ENCODE measurements at places on chromosomes 7 and 10.

DNA sequence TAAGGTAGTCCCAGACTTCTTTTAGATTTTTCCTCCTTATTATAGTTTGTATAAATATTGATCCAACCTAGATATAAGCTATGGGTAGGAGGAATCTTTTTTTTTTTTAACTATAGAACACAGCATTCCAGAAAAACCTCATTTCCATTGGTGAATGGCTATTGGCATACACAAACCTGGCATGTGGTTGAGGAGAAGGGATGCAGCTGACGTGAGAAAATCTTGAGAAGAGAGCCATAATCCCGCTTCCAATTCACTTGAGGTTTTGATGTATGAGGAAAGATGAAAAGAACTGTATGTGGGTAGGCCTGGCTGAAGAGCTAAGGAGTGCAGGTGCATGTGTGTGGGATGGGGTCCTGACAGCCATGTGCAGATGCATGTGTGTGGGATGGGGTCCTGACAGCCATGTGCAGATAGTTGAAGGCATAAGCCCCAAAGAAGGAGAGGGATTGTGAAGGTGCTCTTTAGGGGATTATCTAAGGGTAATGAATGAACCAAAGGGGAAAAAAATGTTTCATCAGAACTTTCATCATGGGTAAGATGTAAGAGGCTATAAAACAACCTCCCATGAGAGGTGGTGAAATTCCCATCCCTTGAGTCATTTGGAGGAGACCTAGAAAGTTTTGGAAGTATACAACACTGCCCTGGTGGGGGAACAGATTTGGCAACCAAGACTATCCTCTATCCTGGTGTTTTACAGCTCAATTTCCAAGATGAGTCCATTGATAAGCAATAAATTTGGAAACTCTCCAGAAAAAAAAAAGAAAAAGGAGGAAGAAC, 3.8 kb upstream of the PKD2L1 start:
- DNase-seq: no peak

- no peak for DNase-seq
These were observed 2.0 kb downstream of the SAMD9 start for GRCh38 chr7:93115796-93116195.

GRCh38 chr7:112206991-112207592, 597 bp downstream of the ZNF277 start:
- DNase-seq: no peak

DNA sequence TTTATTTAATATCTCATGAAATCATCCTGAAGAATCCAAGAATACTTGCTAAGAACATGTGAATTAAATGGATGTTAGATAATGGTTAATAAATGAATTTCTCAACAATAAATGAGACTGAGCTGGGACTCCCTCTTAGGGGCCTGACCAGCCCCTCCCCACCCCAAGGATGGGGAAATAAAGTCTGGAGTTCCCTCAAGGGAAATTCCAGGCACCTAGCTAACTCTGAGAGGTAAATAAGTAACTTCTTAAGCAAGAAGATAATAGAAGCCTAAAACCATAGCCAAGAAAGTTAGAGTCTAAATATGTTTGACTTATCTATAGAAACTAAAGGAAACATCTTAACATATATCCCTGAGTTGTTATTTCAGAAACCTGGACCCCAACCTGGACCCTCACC, 32.2 kb upstream of the PPP1R9A start:
- DNase-seq: no peak

DNA sequence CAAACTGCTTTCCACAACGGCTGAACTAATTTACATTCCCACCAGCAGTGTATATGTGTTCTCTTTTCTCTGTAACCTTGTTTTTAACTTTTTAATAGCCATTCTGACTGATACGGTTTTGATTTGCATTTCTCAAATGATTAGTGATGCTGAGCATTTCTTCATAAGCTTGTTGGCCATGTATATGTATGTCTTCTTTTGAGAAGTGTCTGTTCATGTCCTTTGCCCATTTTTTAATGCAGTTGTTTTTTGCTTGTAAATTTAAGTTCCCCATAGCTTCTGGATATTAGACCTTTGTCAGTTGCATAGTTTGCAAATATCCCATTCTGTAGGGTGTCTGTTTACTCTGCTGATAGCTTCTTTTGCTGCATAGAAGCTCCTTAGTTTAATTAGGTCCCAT, 6.1 kb downstream of the ZNF786 start:
- no peak for DNase-seq

DNA sequence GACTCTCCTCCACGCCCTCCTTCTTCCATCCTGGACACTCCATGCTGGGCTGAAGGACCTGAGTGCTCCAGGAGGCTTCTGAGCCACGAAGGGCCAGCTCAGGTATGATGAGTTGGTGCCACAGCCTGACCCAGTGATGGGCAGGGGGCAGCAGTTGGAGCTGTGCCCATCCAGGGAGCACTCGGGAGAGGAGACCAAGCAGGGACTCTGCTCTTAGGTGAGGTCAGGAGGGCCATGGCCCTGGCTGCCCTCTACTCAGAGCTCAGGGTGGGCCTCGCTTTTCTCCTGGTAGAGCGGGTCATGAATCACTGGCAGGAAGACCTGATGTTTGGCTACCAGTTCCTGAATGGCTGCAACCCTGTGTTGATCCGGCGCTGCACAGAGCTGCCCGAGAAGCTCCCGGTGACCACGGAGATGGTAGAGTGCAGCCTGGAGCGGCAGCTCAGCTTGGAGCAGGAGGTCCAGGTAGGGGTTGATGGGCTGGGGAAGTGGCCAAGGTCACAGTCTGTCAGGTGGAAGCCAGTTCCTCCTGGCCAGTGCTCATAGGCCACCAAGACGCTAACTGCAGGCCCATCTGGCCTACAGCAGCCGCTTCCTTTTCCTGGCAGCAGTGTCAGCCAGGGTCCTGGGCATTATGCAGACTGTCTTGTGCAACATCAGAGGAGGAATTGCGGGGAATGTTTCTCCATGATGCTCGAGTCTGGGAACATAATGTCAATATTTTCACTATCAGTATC, 50.8 kb downstream of the ALOX5 start:
- DNase-seq: peak; percentile 91

DNA sequence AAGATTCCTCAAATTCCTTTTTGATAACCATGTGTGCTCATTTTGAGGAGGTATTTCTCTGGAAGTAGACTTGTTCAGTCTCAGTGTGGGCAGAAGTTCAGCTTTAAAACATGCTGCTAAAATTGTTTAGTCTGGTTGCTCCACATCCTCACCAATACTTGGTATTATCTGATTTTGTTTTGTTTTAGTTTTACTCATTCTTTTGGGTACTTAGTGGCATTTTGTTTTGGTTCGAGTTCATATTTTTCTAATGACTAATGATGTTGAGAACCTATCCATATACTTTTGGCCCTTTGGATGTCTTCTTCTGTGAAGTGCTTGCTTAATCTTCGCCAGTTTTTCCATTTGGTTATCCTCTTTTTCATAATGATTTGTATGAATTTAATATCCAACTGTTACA, 694.2 kb upstream of the FZD8 start:
- no peak for DNase-seq

GRCh38 chr7:36175886-36176285, 22.8 kb downstream of the EEPD1 start:
- no peak for DNase-seq

DNA sequence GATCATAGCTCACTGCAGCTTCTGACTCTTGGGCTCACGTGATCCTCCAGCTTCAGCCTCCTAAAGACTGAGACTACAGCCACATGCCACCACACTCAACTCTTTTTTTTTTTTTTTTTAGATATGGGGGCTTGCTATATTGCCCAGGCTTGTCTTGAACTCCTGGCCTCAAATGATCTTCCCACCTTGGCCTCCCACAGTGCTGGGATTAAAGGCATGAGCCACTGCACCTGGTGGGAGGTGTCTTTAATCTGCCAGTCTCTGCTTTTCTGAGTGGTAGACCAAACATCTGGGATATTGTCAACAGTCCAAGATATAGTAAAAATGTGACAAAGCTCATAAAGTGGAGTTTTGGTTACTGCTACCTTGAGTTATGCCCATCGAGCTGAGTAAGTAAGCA, 104.9 kb upstream of the FOXP2 start:
- DNase-seq: no peak

- DNase-seq: no peak
These were observed 25.1 kb downstream of the CASP7 start for GRCh38 chr10:113704637-113705343.

GRCh38 chr10:70671619-70672164, 614 bp upstream of the ADAMTS14 start:
- no peak for DNase-seq

DNA sequence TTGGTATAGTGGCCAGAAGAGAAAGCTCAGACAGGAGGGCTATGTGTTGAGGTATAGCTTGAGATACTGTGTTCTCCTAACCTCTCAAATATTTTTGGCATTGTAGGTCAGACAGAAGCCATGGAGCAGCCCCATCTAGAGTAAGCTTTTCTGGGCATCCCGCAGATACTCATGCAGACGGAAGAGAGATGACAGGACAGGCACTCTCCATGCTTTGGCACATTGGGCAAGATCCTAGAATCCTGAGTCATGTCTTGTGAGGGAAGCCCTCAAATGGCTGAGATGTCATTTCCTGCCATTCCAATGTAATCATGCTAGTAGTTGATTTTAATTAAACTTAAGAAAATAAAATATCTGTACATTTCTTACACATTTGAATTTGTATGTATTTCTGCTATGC, 16.8 kb upstream of the KIF20B start:
- no peak for DNase-seq

- DNase-seq: no peak
These were observed 747.9 kb upstream of the GALNT17 start for GRCh38 chr7:70384024-70384423.

DNA sequence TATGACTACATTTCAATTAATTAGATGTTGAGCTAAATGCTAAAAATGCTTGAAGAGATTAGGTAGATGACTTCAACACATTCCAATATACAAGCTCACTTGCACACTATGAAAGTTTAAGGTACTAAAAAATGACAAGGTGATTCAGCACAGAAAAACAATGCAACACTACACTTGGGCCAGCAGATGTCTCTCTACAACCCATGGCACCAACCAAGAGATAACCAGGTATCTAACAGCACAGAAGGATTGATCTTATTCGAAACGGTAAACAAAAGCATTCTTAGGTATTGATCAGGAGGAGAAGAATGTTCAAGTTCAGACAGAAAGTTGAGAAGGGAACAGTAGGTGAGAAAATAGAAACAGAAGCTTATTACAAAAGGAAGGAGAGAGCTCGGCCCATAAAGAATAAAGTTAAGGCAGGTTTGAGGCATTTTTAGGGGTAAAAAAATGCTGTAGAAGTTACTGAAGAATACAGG, 248.2 kb upstream of the KLF14 start:
- DNase-seq: no peak

DNA sequence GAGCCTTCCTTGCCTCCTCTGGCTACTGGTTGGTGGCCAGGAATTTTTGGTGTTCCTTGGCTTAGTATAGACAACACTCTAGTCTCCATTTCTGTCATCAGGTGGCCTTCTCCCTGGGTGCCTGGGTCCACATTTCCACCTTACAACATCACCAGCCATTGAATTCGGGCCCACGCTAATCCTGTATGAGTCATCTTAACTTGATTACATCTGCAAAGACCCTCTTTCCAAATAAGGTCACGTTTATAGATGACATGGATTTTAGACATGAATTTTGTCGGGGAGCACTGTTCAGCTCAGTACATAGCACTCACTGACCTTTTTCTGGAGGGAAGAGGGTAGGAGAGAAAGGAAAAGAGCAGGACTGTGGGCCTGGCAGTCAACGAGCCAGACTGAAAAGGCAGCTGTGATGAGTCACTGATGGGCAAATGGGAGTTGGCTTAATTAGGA, 39.4 kb downstream of the MMRN2 start:
- DNase-seq: peak; percentile 47

- no peak for DNase-seq
These were observed 1079.9 kb upstream of the LRRTM3 start for GRCh38 chr10:65845916-65846315.

DNA sequence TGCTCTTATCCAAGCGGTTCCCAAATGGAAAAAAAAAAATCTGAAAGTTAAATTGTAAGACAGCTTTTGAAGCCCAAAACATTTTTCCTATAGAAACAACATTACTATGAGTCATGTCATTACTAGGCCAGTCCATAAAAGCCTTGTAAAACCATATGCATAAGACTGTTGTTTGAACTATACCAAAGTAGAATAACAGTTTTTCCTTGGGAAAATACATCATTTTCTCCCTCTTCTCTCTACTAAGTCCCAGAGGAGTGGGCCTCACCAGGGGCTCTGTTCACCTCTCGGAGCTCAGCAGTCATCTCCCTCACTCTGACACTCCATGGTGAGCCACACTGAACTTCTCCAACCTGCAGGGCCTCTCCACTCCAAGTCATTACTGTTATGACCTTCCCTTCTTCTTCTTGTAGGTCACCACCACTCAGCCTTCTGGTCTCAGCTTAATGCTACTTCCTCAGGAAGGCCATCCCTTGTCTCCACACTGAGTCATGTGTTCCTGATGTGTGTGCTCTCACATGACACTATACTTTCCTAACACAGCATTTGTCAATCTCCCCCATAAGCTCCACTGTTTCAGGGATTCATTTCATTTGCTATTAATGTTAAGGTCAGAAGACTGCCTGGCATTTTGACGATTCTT, 32.5 kb downstream of the ZNF438 start:
- DNase-seq: no peak

DNA sequence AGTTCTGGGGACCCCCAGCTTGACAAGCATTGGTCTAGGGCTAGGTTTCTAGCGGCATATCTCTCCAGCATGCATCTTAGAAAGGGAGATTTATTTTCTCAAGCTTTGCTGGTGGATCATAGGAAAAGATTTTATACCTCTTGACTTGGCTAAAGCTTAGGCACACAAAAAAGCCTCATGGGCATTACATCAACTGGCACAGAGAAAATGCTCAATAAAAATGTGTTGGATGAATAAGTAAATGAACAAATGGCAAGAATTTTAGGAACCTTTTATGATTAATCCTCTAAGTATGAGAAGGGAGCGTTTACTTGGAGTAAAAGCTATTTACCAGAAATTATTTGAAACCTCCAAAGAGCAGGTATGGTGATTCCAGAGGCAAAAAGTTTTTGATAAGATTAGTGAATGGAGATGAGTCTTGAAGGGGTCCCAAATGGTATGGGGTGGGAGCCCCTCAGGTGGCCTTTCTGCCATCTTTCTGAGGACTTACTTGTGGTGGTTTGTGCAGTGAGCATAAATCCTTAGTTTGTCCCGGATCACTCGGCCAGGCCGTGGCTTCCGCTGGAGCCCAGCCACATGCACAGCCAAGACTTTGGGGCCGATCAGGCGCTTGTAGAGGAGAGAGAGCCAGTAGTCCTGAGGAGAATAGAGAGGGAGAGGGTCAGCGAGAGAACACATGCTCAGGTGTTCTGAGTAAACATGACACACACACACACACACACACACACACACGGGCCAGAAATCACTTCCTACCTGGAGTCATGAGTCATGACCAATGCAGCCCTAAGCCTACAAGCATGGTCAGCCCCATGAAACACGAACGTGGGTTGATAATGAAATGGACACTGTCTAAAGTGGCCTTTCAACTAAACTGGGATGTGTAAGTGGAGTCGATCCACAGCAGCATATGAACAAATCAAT, 43.1 kb upstream of the HPS1 start:
- DNase-seq: no peak

DNA sequence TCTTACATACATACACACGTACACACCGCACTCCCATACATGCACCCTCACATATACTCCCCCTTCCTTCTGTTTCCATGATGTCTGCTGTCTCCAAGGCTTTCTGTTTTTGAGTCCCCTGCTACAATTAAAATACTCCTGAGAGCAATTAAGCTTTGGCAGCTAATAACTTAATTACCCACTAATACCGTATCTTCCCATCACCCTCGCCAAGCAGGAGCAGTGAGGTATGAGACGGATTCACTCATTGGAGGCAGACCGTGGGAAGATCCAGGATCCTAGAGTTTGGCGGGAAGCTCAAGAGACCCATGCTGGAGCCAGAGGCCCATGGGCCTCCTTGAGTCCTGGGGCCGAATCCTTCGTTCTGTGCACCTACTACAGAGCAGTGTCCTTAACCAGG, 1.7 kb upstream of the CALN1 start:
- no peak for DNase-seq
